ENCODE measurements at places on chromosomes 1 and 21.
A peak's percentile ranks its signal among the peaks of the same experiment; 100 is the strongest.

DNA sequence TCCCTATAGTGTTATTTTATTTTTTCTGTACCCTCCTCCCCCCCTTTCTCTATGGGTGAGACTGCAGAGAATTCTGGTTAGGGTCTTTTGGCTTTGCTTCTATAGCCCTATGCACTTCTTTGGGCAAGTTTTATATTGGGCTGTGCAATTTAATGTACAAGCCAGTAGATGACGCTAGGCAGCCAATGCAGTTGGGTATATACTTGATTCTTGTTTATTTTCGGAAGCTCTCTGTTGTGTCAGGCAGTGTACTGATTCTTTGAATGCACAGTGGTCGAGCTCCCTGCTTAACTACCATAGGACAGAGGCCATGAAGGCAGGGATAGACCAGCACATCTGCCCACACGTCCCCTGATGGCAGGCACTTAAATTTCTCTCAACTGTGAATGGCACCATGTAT is 34.1 kb upstream of the GPR52 start:
- no peak for DNase-seq

DNA sequence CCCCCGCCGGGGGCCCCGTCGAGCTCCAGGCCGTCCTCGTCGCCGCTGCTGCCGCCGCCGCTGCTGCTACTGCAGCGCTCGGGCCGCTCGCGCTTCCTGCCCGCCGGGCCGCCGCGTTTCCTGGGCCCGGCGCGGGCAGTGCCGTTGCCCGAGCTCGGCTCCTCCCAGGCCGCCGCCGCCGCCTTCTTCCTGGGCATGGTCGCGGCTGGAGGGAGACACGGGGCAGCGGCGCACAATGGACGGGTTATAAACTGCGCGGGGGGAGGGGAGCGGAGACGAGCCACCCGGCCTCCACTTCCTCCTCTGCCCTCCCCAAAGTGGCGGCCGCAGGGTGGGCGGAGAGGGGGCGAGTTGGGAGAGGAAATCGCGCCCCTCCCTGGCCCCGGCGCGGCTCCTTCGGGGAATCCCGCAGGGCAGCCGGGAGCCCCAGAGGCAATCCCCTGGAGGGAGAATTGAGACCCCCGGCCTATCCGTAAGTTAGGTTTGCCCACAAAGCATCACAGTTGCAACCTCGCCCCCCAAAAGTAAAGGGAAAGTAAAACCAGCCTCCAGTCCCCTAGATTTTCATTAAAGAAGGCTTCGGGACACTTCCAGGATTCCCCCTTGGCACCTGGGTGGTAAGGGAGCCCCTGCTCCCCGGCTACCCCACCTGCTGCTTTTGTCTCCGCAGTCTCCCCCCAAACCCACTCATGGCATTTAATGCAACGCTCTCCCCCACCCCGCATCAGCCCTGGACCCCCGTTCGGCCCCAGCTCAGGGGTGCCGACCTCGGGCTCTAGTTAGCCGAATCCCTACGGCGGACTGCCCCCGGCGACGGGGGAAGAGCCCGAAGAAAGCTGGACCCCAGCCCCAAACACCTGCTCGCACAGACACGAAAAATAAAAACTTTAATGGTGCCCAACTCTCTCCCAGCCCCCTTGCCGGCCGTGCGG is 893 bp downstream of the RCC2 start:
- peak; percentile 69 for DNase-seq

GRCh38 chr1:32077451-32077850 is 4.7 kb downstream of the TMEM39B start:
- DNase-seq = no peak

DNA sequence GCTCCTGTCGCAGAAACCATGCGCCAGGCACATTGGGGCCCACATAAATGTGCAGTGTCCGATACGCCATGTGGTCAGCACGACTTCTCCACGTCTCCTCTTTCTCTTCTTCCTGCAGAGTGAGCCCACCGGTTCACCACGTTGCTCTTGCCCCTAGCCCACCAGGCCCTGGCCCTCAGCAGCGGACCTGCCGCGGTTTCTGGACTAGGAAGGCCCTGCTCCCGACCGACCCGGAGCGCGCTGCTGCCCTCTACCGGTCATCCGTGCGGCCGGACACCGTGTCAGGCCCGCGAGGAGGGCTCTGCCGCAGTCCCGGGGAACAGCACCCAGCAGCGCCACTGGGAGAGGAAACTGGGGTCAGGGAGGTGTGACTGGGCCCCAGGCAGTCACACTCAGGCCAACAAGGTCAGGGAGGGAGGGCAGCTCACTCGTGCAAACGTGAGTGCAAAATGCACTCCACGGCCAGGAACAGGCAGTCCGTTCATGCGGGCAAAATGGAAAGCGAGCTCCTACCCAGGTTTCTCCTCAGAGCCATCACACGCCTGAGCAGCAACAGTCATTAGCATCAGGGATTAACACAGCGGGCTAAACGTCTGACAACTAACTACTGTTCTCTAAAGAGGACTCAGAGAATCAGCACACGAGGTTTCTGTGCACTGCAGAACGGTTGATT is 13.7 kb downstream of the TLR5 start:
- DNase-seq = peak; percentile 81

- DNase-seq = no peak
Observed at GRCh38 chr21:41511858-41512257, 3.9 kb upstream of the TMPRSS2 start.

DNA sequence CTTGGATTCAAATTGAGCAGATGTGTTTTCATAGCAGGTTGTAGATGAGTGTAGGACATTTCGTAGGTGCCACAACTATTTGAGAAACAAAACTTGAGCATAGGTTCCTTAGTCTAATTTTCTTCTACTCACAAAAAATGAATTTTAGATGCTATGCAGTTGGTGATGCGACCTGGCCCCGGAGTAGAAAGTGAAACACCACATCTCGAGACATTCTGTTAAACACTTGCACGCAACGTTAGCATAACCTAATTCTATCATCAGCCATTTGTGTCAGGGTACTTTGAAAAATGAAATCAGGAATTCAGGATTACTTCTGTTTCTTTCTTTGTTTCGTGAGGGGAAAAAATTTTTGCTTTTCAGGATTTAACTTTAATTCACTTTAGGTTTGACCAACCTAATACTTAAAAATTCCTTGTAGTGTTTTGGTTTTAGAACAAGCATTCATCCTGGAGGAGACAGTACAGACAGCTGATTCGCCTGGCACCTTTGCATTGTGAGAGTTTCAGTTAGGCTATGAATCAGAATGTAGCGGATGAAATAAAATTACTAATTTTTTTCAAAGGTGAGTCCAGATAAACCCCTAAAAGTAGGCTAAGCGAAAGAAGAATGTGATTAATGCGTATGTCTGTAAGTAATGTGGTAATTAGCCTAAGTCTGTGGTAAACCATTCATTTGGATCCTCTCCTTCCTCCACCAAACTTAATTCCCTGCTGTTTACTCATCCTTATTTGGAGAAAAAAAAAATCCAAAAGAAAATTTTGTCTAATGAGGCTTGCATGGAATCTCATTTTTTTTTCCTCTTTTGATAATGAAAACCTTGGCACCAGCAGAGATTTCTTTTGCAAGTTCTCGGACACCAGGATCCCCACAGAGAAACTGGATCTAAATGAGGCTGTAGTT is 44.9 kb downstream of the MAP3K21 start:
- no peak for DNase-seq

DNA sequence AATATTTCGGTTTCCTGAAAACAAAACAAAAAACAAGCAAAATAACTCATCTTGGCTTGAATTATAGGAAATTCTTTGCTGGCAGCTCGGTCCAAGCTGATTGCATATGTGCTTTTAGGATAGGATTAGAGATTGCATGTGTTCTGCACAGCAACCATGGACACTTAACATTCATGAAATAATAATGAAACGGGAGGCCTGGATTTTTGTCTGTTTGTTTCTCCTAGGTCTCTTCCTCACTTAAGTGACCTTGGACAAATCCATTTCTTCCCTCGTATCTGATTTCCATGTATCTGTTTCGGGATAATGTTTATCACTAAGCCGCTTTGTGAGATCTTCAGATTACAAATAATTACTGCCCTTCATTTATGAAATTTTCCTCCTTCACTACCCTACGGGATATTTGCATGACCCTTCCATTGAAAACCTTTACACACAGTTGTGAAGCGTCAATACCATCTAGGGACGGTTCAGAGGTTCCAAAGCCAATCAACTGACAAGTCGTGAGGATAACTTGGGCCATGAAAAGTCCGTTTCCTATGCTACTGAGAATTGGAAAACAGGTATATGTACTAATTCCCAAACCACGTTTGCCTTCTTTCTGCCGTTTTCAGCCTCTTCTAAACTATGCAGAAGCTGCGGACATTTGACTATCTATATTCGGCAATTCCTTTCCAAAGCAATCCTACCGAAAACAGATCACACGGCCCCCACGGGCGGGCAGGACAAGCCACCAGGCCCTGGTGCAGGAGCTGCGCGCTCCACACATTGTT is 1.3 kb upstream of the H3-3A start:
- no peak for DNase-seq

GRCh38 chr1:165484532-165484931 is 39.6 kb upstream of the RXRG start:
- DNase-seq = no peak
